ENCODE measurements at places on chromosomes 12 and 14.

DNA sequence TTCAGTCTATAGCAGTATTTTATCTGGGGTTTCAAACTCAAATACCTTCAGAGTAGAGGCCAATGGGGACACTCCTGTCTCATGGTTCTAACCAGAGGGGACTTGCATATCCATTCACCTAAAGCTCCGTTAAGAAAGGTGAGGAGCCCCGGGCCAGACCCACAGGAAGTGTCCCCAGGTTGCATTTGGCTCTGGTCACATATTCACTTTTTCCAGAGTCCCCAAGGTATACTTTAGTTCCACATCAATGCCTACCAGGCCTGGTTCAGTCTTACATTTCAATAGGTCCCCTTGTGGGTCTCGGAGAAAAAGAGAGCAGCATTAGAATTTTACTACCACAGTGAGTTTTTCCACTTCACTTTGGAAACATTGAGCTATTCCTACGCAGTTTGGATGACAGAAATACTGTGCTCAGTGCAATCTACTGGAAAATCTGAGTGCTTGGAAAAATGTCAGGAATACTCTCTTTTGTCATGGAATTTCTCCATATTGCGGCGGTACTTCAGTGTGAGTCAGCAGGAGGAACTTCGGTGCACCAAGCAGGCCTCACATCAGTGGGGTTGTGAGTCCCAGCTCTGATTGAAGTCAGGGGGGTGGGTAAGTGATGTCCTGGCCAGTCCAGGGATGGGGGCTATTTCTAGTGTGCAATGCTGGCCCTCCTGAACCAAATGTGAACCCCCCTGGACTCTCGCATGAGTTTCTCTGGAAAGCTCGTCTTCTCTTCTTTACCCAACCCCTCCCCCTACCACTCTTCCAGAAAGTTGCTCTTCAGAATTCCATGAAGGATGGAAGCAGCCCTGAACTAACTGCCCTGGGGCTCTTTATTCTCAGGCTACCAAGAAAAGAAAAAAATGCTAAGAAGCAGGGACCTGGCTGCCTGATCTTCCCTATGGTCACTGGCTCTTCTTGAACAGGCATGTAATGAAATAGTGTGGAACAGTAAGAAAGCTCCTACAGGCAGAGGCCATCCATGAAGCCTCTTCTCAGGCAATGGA is 184.7 kb downstream of the PRKCH start:
- DNase-seq: no peak

GRCh38 chr12:39959031-39959430 is 146.8 kb downstream of the SLC2A13 start:
- no peak for DNase-seq

DNA sequence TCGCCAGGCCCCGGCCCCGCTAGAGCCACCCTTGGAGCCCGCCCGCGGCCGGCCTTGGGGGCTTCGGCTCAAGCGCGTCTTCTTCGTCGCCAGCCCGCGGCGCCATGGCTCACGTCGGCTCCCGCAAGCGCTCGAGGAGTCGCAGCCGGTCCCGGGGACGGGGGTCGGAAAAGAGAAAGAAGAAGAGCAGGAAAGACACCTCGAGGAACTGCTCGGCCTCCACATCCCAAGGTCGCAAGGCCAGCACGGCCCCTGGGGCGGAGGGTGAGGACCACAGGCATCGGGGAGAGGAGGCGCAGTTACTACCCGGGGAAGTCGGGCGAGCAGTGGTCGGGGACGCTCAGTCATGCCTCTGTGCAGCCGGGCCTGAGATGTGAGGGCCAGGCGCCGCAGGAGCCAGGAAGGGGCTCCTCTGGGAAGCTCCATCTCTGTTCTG is 573 bp downstream of the ARL6IP4 start:
- DNase-seq: no peak

DNA sequence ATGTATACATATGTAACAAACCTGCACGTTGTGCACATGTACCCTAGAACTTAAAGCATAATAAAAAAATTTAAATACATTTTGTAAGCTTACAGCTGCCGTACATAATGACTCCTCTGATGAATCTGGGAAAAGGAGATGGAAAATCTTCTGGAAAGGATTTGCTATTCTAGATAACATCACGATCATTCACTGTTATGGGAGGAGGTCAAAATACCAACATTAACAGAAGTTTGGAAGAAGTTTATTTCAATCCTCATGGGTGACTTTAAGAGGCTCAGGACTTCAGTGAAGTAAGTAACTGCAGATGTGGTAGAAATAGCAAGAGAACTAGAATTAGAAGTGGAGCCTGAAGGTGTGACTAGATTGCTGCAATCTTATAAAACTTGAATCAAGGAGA is 172.2 kb downstream of the SLC16A7 start:
- DNase-seq: no peak

GRCh38 chr12:124774462-124775167 is 89.0 kb downstream of the SCARB1 start:
- no peak for DNase-seq
